ENCODE measurements at places on chromosomes 5 and 9. TPM values are rescaled to one million over a fixed set of nuclear protein-coding genes. Genes with fewer than 3 reads are reported as not detected.

DNA sequence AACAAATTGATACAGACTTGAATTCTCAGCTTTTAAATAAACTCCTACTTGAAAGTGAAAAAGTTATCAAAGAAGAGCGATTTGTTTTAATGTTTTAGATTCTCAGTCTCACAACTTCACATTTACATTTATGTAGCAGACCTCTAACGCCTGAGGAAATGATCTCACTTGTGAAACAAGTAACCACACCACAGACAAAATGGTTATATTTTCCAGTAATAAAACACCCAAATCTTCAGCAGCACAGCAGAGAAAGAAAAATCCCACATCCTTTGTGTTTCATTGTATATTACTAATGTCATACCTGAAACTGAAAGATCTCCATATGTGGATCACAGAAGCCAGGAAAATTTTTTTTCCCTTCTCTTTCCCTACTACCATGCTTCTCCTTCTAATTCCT is 29.8 kb upstream of the GZMA start:
- no peak for DNase-seq

The IFNA2 gene
- not detected for total RNA-seq

GRCh38 chr5:13359344-13359743 is 585.1 kb downstream of the DNAH5 start:
- DNase-seq = no peak

- DNase-seq = no peak
Measured at GRCh38 chr5:116380621-116381020, 194.0 kb downstream of the SEMA6A start.

The SLC45A2 gene
- total RNA-seq = not detected

- DNase-seq = no peak
Measured at GRCh38 chr5:28967848-28968247, 1929.5 kb upstream of the CDH9 start.

- DNase-seq = no peak
Measured at GRCh38 chr5:38835887-38836286, 9.9 kb upstream of the OSMR start.

GRCh38 chr5:159510282-159510681 is 180.0 kb upstream of the IL12B start:
- DNase-seq = no peak
